ENCODE measurements at places on chromosomes 3 and 15.

DNA sequence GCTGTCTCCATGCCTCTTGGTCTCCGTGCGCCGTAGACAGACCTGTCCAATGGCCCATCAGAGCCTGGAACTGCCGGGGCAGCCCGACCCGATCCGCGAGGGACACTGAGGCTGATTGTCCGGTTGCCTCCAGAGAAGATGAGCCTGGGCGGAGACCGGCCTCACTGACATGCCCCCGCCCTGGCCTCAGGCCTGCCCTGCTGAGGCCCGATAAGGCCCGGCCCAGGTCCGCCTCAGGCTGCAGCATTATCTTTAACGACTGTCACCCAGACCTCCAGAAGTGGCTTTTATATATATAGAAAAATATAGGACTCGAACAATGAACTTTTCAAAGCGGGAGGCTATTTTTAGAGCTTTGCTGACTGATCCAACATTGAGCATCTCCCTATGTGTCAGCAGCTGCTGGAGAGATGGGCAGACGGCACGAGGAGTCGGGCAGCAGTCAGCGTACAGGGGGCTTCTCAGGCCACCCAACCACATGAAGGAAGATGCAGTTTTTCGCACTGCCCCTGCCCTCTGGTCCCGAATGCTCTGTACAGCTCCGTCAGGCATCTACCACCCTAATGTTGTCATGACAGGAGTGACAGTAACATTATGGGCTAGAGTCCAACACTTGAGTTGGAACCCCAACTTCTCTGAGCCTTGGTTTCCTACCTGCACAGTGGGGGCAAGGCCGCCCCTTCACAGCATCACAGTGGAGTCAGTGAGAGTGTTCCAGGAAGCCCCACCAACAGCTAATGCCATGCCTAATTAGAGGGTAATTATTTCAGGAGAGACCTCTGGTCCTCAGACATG is 112.0 kb upstream of the RPL32 start:
- no peak for DNase-seq

DNA sequence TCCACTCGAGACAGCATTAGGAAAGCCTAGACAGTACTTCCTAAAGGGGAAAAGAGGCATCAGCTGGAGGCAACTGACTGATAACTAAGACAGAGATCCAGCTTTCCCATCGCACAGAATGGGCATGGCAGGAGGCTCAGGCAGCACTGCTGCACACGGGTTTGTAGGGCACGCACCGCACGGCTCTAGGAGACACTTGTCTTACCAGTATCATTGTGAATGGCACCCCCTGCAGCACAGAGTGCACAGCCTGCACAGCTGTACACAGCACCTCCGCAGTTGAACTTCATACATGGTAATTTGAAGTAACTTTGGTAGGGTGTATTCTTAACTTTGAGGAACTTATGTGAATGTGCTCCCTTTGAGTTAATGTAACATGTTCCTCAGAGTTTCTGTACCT is 281.6 kb downstream of the PLCL2 start:
- no peak for DNase-seq

- no peak for DNase-seq
These were observed 45.0 kb downstream of the EHHADH start for GRCh38 chr3:185208823-185209222.

- DNase-seq: no peak
These were observed 1.1 kb upstream of the SS18L2 start for GRCh38 chr3:42589382-42590109.

- DNase-seq: no peak
These were observed 9.6 kb downstream of the CHRNA5 start for GRCh38 chr15:78574944-78575343.

DNA sequence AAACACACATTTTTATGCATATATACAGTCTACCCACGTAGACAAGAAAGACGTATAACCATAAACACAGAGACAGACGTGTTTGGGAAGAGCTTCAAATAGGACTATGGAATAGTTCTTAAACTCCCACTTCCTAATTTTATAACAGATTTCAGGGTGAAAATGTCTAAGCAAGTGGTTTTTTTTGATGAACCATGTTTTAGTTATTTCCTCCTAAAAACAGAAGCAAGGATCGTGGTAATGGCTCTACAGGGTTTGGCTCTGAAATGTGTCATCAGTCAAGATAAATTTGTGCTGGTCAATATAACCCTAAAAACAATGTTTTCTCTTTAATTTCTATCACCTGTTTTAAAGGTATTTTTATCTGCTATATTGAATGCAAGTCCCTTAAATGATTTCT is 58.2 kb downstream of the FMN1 start:
- DNase-seq: no peak
